ENCODE measurements at places on chromosomes 4 and X.

GRCh38 chr4:137266511-137266910, 265.8 kb downstream of the PCDH18 start:
- no peak for DNase-seq

DNA sequence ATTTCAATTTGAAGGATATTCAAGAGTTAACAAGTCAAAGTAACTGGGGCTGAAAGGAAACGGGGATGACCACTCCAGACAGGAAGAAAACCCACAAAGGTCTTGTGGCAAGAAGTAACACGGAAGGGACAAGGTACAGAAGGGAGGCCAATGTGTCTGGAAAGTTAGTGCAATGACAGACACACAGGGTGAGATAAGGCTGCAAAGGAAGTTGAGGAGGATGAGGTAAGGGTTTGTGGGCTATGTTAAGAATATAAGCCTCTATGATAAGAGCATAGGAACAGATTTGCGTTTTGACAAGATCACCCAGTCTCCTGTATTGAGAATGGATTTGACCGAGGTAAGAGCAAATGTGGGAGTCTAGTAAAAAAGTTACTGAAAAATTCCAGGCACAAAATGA, 21.9 kb upstream of the EMCN start:
- DNase-seq, result no peak

DNA sequence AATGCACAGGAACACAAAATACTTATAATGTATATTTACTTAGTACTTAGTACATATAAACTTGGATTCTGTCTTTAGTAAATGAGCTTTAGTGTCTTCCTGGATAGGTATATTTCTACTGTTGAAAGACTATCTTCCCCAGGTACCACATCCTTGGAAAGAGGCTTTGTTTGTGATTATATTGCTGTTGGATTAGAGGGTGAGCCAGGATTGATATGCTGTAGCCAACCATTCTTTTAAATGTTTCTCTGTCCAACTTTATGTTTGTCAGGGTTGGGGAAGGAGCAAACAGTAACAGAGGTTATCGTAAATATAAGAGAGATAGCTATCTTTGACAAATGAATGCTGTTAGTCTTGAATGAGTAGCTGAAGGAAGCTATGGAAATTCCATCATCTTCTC, 213.2 kb downstream of the SPRY1 start:
- no peak for DNase-seq

DNA sequence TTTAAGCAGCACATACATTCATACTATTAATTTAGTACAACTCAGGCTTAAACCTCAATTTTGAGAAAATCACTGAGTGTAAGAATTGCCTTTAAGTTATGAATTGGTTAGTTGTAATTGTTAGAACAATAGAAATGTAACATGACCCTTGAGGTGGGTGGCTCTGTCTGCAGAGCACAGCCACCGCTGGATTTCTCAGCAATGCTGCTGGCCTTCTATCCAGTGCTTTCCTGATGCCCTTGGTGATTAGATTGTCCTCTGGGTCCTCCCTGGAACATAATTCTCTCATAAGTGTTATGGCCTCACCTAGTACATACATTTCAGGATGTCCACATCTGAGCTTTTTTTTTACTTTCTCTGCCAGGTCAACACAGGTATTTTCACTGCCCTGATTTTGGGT, 213.2 kb downstream of the SLC7A11 start:
- DNase-seq, result no peak

GRCh38 chr4:180634306-180634705, 1608.9 kb upstream of the TENM3 start:
- no peak for DNase-seq

GRCh38 chr4:168856312-168856711, 153.7 kb downstream of the CBR4 start:
- DNase-seq, result no peak

DNA sequence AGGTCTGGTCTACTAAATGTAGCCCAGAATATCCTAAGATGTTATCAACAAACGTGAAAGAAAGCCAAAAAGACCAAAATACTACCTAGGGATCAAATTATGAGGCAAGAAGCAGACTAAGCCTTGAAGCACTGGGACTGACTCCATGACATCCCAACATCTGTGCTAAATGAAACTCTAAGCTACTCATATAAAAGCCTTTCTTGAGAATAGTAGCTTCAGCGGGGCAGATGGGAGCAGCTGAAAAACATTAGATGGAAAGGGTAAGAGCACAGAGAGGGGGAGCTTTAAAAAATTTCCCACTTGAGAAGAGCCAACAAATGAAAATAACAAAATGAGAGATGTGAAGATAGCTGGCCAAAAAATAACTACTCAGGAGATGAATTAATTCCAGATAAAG, 81.7 kb downstream of the MAD2L1 start:
- DNase-seq, result no peak

- DNase-seq, result no peak
Measured at GRCh38 chrX:40952855-40953254, 132.4 kb upstream of the USP9X start.

GRCh38 chr4:6875431-6875831, 34.2 kb upstream of the TBC1D14 start:
- no peak for DNase-seq

DNA sequence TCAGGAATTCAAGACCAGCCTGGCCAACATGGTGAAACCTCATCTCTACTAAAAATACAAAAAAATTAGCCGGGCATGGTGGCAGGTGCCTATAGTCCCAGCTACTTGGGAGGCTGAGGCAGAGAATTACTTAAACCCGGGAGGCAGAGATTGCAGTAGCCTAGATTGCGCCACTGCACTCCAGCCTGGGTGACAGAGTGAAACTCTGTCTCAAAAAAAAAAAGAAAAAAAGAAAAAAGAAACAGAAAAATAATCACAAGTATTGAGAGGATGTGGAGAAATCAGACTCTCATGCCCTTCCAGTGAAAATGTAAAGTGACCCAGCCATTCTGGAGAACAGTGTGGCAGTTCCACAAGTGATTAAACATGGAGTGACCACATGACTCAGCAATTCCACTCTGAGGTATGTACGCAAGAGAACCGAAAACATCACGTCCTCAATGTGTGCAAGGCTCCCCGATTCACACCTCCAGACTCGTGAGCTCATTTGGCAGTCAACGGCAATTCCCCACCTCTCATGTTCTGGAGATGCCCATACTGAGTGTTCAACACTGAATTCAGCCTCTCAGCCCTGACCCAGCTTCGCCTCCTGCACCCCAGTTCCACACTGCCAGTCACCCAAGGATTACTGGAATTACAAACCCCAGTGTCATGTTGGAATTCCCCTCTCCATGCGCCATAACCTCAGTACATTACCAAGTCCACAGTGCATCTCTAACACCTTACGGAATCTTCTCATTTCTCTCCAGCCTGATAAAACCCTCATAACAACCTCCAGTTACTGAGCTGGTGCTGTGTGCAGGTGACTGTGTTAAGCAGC, 21.1 kb downstream of the ACOX3 start:
- DNase-seq, result no peak

GRCh38 chr4:148951346-148951745, 509.1 kb upstream of the NR3C2 start:
- DNase-seq, result no peak

DNA sequence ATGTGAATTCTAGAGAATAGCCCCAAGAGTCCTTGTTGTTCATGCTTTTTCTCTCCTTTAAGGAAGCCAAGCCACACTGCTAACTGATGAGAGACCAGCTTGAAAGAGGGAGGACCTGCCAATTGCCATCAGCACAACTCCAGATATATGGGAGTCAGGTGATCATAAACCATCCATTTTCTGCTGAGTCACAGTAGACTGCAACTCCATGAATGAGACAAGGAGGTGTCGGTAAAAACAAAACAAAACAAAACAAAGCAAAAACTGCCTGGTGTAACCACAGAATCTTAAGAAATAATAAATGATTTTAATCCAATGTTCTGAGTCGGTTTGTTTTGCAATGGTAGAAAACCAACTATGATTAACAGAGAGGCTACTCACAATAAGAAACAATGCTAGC, 837.3 kb downstream of the PCDH7 start:
- no peak for DNase-seq

- DNase-seq, result no peak
Measured at GRCh38 chr4:84994280-84994679, 27.8 kb upstream of the WDFY3 start.

- no peak for DNase-seq
Measured at GRCh38 chr4:36477861-36478260, 196.4 kb downstream of the DTHD1 start.

DNA sequence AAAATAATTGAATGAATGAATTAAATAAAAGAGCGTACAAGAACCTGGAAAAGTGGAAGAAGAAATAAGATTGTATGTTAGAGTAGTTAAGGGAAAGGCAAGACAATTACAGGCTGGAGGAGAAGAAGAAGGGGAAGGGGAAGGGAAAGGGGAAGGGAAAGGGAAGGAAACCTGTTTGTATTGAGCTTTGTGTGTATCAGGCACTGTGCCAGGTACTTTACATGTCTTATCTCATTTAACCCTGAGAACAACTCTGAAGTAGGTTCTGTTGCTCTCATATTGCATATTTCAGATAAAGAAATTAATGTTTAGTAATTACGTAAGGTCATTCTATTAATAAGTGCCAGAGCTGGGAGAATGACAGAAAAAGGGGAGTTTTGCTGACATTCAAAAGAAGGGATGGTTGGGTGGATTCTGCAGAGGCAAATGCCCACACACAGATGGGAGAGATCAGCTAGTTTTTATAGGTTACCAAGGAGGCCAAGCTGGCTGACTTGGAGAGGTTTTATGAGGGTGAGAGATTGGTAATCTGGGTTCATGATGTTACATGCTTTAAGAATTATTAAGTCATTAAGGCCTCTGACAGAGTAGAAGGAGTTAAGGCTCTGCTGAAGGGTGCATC, 92.3 kb upstream of the LCORL start:
- DNase-seq, result no peak

DNA sequence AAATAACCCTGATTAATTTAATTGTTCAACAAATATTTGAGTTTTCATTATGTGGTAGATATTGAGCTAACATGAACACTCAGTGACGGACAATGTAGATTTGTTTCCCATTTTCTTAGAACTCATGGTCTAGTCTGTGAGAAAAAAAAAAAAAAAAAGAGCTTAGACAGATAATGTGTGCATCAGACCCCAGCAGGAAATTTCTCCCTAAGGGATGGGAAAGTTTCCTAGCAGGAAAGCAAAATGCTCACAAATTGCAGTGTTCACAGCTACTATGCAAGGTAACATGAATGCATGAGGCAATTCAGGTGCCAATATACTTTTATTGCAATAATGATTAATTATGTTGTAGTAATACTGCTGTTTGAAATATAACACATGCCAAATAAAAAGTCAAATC, 843.2 kb upstream of the SLIT2 start:
- DNase-seq, result no peak

All from AG09319 (cell line).